ENCODE measurements at places on chromosomes 1 and 21.

DNA sequence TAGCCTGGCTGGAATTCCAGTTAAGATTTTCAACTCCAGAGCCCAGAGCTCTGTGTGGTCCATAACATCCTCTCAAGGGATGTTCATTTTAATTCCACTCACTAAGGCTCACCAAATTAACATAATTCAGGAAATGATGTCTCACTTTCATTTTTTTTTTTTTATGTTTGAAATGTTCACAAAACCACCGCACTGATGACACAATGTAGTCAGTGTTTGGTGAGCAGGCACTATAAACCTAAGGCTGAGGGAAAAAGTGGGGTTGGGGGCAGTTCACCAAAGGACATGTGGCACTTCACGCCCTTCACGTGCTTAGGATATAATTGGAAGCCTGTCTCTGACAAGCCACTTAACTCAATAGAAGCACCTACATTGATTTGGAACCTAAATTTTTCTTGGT lies 177.3 kb upstream of the CAMK1G start:
- DNase-seq = no peak

DNA sequence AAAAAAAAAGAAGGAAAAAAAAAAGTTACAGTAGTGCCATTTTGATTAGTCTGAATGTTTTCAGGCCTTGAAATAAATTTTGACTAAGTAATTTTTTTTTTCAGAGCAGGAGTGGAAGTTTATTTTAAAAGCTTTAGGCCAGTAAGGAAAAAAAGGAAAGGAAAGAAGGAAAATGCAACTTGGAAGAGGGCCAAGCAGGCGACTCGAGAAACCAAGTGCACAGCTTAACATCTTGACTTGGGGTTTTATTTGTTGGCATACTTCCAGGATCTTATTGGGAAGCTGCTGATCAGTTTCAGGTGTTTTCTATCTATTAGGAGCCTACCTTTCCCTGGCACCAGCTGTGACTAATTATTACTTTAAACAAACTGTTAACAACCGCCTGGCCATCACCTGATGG lies 41.7 kb downstream of the ATF3 start:
- DNase-seq = no peak

DNA sequence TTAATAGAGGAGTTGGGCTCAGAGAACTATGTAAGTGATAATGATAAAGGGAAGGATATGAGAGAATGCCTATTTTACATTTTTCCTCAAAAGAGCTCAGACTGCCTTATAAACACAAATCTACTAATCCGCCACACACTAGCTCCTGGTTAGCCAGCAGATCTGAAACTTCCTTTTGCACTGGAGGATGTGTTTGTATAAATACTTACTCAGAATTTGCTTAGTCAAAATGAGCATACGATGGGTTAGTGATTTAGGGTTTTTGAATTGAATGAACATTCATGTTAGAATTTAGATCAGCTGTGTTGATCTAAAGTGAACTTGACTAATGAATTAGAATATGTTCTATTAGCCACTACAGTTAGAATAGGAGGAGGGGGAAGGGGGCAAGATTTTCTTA lies 9.1 kb upstream of the IER5 start:
- no peak for DNase-seq

DNA sequence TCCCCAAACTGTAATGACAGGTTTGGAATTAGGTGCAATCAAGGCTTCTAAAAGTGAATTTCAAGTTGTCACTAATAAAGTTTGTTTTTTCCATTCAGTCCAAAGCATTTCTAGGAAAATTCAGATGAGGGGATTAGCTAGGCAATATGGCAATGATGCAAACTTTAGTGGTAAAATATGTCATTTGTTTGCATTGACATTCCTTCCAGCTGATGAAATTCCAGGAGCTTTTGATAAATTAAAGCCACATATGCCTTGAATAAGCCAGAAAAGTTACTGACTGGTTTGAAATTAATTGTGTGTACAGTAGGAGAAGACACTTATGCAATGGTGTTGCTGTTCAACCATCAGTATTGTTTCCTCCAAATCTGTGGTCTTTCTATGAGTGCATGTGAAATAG lies 57.8 kb downstream of the MROH9 start:
- no peak for DNase-seq

GRCh38 chr1:10704368-10704882 lies 92.0 kb downstream of the CASZ1 start:
- DNase-seq = no peak

- no peak for DNase-seq
Observed at GRCh38 chr1:205851993-205852392, 2.1 kb upstream of the PM20D1 start.

GRCh38 chr1:35575416-35575958 lies 2.4 kb downstream of the TFAP2E start:
- no peak for DNase-seq

GRCh38 chr21:38229260-38229877 lies 27.4 kb upstream of the KCNJ15 start:
- no peak for DNase-seq

DNA sequence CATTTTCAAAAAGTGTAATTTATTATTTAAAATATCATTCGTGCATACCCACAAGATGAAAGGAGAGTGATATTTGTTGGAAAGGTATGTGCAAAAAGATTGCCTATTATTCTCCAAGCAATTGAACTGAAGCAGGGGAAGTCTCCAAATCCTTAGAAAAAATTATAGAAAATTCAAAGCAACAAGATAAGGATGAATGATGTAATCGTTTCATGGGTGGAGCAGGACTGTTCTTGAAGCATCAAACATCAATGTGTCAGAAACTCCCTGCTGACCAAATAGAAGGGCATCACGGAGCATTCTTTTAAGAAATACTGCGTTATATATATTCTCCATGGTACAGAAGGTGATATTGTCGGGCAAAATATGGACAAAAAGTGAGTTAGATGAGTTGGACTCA lies 87.9 kb upstream of the SPAG17 start:
- DNase-seq = no peak

GRCh38 chr1:50348449-50349241 lies 74.6 kb downstream of the DMRTA2 start:
- peak; percentile 39 for DNase-seq

DNA sequence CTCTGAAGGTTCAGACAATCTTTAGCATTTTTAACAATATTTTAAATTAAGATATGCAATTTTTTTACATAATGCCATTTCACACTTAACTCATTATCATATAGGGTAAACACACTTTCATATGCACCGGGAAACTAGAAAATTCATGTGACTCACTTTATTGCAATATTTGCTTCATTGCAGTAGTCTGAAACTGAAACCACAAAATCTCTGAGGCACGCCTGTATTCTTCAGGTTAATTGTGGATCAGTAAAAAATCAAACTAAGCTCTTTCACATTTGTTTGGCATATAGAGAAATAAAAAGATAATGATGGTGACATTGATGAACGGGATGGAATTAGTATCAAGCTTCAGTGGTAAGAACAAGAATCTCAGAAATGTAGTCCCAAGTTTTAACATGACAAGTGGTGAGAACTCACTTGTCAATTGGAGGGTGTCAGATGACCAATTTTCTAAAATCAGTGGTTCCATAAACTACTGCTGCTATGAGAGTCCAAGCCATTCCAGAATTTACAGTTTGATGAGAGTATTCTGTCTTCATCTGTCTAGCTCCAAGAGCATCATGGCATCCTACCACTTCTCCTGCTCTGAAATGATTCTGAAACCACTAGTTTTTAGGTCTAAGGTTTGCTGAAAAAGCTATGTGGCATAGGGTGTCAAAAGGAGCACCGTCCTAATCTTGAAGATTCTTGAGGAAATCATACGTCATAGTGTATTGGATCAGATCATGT lies 281.0 kb downstream of the PTPRC start:
- no peak for DNase-seq

DNA sequence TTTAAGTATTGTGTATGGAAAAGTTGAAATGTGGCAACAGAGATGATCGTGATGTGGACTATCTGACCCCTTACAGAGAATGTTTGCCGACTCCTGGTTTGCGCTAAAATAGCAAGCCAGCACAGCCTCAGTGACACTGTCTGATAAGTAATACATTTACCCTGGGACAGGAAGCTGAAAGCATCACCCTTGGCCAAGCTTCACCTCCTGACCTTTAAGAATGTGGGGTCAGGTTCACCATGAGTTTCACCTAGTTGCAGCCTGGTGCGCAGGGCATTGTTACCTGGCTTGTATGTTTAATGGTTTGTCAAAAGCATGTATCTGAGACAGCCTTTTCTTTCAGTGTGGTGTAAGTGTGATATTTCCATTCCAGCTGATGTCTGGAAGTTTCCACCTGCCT lies 29.2 kb downstream of the TRAF5 start:
- no peak for DNase-seq

GRCh38 chr1:237894131-237894530 lies 3.4 kb upstream of the ZP4 start:
- no peak for DNase-seq

DNA sequence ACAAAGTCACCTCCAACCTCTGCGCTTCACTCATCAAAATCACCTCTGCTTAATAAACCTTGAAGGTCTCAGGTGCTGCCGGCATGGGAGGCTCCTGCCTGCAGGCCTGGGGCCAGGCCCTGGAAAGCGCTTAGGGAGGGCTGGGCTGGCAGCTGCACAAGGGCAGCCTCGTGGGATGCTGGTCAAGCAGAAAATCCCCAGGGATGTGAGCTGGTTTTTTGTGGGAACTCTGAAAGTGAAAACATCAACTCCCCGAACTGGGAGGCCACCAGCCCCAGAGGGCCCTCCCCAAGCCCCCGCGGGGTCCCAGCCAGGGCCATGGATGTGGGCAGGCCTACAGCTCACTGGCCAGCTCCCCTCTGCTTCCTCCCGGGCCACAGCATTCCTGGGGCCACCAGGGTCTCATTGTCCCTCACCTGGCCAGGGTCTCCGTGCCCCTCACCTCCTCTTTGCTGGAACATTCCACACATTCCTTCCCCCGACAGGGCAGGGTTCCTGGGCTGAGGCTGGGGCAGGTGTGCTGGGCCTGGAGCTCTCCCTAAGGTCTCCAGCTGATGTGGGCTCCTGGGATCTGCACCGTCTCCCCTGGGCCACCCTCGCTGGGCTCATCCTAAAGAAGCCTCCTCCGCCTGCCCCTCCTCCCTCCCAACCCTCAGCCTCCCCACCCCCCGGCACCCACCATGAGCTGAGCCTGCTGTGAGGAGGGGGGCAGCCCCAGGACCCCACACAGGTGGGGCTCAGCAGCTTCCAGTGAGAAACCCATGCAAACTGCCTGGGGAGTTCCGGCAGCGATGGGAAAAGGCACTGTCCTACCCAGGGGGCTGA lies 36.0 kb upstream of the POFUT2 start:
- DNase-seq = no peak

- DNase-seq = no peak
Observed at GRCh38 chr1:43552813-43553212, 22.1 kb downstream of the PTPRF start.

DNA sequence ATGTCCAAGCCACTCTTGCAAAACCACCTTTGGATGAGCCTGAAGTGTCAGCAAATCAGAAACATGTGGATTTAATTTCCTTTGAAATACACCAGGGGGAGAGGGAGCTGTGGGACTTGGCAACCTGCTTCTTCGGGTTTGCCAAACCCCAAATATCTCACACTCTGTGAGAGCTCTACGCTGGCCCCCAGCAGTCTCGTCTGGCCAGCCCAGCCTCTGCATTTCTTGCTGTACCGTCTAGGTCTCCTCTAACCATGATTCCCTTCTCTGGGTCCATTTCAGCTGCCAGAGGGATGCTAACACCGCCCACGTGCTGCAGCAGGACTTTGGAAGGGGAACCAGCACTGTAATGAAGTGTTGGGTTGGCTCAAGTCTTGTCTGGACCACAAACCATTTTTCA lies 114.6 kb downstream of the MRPS6 start:
- DNase-seq = no peak

DNA sequence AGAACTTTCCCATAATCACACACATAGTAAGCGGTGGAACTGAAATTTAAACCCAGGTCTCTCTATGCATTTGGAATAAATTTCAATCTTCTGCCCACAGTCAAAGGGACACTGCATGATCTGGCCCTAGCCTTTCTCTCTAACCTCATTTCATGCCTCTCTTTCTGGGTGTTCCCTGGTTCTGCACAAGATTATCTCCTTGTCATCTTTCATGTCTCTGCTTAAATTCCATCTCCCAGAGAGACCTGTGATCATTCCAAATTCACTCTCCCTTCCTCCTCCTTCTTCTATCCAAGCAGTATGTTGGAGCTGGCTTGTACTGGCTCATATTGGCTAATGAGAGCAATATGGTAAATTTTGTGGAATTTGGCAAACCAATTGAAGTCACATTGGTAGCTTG lies 22.2 kb downstream of the ETV3L start:
- DNase-seq = no peak

- no peak for DNase-seq
Observed at GRCh38 chr1:246703581-246703980, 20.6 kb upstream of the SCCPDH start.

GRCh38 chr1:207817166-207817565 lies 65.3 kb downstream of the CD46 start:
- no peak for DNase-seq

DNA sequence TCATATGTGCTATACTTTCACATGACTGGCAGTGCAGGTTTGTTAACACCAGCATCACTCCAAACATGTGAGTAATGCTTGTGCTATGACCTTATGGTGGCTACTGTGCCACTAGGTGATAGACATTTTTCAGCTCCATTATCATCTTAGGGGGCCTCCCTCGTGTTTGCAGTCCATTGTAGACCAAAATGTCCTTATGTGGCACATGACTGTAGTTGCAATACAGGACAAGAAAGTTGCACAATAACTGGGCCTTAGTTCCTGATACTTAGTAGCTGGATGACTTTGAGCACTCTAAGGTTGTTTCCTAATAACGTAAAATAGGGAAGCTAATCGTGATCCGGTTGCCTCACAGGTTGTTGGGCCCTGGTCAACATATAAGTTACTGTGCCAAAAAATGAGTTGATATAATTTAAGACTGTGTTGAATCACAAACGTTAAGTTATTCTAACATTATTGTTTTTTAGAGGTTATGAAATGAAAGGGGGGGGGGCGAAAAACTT lies 511 bp upstream of the SNX27 start:
- DNase-seq = no peak

- no peak for DNase-seq
Observed at GRCh38 chr1:226656601-226657277, 82.3 kb downstream of the ITPKB start.

DNA sequence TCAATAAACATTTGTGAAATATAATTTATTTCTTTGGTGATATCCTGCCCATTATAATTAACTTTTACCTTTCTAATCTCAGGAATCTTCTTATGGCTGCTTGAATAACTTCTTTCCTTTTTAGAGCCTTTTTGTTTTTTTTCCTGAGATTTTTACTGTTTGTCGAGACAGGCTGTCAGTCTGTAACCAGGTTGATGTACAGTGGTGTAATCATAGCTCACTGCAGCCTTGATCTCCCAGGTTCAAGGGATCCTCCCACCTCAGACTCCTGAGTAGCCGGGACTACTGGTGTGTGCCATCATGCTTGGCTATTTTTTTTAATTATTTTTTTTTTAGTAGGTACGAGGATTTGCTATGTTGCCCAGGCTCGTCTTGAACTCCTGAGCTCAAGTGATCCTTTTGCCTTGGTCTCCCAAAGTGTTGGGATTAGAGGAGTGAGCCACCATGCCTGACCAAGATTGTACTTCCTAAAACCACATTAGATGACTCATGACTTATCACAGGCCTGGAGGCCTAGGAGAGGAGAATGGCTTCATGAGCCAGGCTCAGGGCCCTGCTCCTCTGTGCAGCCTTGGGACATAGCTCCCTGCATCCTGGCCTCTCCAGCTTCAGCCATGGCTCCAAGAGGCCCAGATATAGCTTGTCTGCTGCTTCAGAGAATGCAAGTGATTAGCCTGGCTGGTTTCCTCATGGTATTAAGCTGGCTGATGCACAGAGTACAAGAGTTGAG lies 48.6 kb downstream of the CTH start:
- no peak for DNase-seq

- no peak for DNase-seq
Observed at GRCh38 chr1:182192966-182193365, 131.5 kb upstream of the ZNF648 start.

All from memory B cell (primary cell).